LHCN-M2 (cell line): ENCODE measurements at places on chromosomes 2 and 18.

DNA sequence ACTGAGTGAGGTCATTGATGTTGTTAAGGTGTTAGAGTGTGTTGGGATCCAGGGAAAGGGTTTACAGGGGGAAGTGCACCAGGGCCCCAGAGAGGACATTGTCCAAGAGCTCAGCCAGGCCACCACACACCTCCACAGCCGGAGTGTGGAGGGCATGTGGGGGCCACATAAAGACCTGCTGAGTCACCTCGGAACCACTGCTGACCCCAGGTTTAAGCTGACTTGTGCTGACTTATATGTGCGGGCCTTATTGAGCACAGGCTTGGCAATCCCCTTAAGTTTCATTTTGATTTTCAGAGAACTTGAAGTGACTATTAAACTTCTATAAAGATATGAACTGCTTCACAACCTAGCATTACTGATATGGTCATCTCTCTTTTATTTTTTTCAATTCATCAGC is 166.2 kb upstream of the MAP3K20 start:
- no peak for DNase-seq

GRCh38 chr2:28313220-28313784 is 79.4 kb upstream of the FOSL2 start:
- DNase-seq, result no peak

DNA sequence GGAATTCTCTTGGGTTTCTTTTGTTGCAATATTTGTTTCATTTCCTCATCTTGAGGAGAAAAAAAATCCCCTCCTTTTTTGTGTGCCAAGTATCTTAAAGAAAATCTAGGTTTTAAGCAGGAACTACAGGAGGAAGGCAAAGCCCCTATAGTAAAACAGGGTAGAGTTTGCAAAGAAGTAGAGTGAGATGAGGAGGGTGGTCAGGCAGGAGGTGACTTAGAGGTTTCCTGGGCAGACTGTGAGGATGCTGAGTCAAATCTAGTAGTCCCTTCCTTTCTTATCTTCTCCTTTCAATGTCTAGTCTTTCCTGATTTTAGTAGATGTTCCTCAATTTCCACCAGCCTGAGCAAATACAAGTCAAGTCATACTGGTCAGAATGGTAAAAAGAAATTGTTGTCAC is 222.5 kb downstream of the PMAIP1 start:
- no peak for DNase-seq

DNA sequence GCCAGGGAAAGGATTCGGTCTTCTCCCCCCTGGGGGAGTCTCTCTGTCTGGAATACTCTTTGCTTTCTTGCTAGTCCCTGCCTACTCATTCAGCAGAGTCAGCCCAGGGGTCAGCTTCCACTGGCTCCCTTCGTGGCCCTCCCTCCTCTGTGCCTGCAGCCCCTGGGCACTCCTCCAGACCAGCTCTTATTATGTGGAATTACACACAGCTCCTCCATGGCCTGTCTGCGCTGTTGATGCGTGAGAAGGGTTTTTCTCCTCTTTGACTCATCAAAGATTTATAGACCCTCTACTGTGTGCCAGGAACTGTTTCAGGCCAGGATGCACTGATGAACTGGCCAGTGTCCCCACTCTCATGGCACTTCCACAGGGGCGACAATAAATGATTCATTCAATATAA is 44.4 kb downstream of the ST8SIA5 start:
- peak; percentile 66 for DNase-seq

DNA sequence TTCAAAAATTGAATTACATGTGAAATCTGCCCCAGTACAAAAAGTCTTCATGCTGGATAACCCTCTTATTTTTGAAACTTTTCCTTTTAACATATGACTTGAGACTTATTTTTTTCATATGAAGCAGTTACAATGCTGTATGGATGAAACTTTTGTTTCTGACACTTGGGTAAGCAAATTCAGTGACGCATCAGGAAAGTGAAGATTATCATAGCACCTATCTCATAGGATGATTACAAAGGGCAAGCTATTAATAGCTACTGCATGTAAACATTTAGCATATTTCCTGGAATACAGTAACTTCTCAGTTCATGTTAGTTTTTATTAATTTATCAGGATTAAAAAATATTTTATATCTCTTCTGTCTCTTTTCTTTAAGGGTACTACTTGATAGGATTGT is 1109.2 kb downstream of the LRP1B start:
- peak; percentile 58 for DNase-seq

DNA sequence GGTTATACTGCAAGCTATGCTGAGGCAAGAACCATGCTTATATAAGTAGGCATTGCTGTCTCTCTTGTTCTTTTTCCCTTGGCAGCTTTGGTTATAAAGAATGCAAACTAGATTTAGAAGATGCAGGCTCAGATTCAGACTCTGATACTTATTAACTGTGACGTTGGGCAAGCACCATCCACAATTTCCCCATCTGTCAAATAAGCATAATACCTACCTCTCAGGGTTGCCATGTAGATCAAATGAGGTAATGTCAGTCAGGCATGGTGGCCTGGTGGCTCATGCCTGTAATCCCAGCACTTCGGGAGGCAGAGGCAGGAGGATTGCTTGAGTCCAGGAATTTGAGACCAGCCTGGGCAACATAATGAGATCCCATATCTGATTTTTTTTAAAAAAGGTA is 21.7 kb downstream of the ITGAV start:
- DNase-seq, result no peak
